ENCODE measurements at places on chromosomes 13 and 19.

DNA sequence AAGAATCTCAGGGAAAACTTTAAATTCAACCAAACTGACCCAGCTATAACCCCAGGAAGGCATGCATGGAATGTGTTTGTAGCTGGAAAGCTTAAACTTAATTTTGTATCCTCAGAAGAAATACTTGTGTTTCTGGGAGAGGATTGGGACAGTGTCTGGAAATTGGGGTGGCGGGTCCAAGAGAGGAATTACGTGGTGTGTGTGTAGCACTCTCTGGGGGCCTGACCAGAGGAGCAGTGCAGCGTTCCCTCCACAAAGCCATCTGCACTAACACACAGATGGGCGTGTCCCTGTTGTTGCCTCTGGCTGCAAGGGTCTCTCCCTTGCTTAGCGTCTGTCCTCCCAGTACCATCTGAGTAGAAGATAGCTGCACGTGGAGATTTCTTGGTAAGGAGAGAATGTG, 6.4 kb downstream of the GARRE1 start:
- no peak for DNase-seq

GRCh38 chr19:10222201-10222890, 8.8 kb downstream of the S1PR2 start:
- no peak for DNase-seq

DNA sequence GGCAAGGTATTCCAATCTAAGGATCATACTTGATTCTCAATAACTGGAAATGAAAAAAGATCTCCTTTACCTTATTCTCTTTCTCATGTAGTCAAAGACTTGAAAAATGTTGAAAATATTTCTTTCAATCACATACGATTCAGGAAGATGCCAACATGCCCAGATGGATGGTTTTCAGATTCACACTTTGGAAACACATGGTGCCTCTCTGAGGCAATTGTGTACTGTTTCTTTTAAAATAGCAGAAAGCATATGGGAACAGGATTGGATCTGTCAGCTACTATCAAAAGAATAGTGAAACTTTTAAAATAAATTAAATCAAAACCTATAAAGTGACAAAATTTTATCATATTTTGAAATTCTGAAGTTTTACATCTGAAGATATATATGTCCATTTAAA, 222.4 kb downstream of the SPRY2 start:
- DNase-seq, result no peak

- no peak for DNase-seq
Observed at GRCh38 chr19:17332677-17333581, 1.7 kb downstream of the ANO8 start.

DNA sequence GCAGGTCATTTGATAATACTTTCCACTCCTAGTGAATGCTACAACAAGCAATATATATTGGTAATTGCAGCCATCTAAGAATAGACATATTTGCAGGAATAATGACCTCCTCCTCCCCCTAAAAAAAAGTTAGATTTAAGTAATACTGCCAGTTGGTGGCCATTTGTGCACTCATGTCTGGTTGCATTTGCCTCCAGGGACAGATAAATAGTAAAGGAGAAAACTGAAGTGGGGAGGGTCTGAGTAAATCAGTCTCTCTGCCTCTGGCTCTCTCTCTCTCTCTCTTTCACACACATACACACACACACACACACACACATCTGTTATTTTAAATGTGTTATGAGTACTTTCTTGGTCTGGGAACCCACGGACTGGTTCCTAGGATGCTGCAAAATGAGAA, 125.5 kb upstream of the UQCRFS1 start:
- DNase-seq, result no peak

GRCh38 chr13:80603351-80603750, 262.4 kb upstream of the SPRY2 start:
- DNase-seq, result no peak

DNA sequence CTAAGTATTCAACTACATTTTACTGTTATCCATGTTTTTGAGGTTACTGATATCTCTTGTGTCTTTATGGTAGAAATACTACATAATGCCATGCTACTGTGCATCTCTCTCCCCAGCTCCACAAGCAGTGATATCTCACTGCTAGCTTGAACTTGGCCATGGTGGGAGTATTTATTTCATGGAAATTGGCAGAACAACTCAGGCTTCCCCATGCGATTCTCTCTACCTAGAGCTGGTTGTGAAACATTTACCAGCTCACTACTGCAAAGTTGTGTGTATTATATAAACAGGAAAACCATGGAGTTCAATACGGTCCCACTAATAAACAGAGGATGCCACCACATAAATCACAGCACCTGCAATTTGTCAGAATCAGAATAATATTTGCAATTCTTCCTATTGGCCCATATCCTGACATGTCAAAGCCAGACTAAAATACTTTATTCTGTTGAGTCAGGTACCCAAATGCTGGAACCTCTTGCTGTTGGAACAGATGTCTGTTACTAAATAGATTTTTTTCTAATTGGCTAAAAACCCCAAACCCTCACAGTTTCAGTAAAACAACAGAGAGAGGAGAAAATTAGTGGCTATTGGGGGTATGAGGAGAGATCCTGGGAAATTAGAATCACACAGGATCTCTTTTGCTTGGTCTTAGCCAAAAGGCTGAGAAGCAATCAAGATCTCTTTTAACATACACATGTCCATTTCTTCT, 91.4 kb upstream of the SLC10A2 start:
- no peak for DNase-seq

- no peak for DNase-seq
Observed at GRCh38 chr13:100536643-100537180, 51.9 kb downstream of the GGACT start.

- DNase-seq, result no peak
Observed at GRCh38 chr13:59631271-59631670, 532.5 kb downstream of the DIAPH3 start.

- DNase-seq, result no peak
Observed at GRCh38 chr13:72255908-72256307, 388.9 kb upstream of the DACH1 start.

GRCh38 chr19:40803857-40804782, 5.1 kb downstream of the EGLN2 start:
- no peak for DNase-seq

DNA sequence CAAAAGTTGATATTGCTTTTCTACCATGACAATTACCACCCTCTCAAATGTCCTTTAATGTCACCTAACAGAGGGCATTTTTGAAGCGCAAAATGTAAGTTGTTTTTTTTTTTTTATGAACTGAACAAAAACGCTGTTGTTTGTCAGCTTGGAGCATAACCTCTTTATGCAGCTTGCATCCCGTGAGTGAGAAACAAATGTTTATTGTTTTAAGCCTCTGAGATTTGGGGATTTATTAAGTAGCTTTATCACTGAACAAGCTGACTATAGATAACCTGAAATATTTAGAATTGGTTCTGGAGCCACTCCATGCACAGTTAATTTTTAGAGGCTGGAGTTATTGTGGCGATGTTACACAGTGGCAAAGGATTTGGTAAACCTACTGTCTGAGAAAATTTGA, 80.1 kb upstream of the ATXN8OS start:
- DNase-seq, result no peak

- no peak for DNase-seq
Observed at GRCh38 chr13:110377826-110378201, 70.7 kb downstream of the COL4A2 start.

- no peak for DNase-seq
Observed at GRCh38 chr13:42454749-42455148, 119.2 kb upstream of the TNFSF11 start.

- DNase-seq, result no peak
Observed at GRCh38 chr13:30991184-30991583, 58.7 kb downstream of the TEX26 start.

DNA sequence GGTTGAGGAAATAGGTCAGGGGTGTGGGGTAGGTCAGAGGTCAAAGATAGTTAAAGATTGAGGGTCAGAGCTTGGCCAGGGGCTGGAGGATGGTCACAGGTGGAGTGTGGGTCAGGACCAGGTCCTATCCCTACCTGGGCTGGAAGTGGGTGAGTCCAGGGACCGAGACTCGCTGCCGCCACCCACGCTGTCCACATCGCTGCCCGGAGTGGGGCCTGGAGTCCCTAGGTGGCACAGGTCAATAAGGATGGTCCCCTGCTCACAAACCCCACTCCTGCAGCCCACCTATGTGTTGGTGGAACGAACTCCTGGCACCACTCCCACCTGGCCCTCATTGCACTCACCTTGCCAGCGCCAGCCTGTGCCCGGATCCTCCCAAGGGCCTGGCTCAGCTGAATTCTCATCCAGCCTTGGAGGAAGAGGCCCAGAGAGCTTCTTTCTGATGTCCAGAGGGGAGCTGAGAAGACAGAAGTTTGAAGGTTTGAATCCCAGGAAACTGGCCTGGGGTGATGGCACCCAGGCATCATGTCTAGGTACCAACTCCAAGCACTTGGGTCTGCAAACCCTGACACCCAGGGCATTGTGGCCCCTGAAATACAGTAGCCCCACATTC, 6.8 kb downstream of the GMIP start:
- DNase-seq, result no peak

GRCh38 chr13:95049772-95050171, 251.5 kb downstream of the ABCC4 start:
- no peak for DNase-seq

DNA sequence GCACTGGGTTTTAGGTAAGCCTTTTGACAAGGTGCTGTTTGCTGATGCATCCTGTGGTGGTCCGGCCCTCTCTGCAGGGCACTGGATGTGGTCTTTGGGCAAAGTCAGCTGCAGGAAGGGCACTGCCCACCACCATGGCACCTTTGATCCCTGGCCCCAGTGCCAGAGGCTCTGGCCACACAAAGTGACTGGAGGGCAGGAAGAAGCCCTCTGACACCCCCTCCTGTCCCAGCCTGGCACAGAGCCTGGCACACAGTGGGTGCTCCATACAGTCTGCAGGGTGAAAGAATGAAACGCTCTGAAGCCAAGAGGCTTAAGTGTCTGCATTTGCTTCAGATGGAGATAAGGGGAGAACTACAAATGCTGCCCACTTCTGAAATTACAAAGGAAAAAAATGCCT, 47.6 kb upstream of the CNMD start:
- DNase-seq, result no peak

GRCh38 chr13:106619688-106620555, 52.0 kb upstream of the ARGLU1 start:
- DNase-seq, result no peak

DNA sequence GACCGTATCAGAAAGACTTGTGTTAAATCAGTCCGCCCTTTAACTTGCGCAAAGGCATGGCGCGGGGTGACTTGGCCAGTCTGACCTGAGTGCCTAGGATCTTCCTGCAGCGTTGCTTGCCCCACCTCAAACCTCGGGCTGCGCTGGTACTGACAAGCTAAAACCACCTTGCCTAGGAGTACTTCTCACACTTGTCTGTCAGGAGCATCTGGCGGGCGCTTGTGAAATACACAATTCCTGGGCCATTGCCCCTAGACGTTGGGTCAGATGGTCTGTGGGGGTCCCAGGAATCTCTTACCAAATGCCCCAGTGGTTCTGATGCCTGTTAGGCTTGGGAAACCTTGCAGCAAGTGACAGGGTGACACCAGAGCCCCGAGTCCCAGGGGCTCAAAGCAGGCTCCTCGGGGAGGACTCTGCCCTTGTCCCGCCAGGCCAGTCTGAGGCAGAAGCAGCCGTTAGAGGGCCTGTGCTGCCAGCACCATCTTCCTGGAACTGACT, 12.9 kb downstream of the CEBPG start:
- no peak for DNase-seq

DNA sequence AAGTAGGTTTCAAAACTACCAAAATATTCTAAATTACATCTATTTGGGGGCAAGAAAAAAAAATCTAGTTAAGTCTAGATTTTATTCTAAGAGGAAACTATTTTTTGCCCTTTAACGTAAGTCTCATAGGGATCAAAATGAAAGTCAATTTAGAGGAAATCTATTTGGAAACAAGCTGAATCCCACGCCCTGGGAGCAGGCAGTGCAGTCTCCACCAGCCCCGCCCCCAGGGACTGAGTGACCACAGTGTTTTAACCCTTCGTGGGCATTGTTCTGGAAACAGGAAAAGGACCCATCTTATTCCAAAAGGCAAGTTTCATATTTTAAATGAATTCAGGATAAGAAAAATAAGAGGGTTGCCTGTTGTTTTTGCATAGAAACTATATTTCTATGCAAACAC, 209.7 kb downstream of the SPRY2 start:
- no peak for DNase-seq

DNA sequence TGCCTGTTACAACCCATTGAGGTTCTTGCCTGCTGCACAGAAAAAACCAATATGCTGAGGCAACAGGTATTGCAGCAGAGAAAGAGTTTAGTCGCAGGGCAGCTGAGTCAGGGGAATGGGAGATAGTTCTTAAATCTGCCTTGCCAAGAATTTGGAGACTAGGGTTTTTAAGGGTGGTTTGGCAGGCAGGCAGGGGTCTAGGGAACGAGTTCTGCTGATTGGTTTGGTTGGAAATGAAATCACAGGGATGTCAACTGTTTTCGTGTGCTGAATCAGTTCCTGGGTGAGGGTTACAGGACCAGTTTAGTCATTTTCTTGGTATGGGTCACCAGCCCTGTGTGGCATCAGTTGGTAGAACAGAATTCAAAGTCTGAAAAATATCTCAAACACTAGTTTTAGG, 36.6 kb downstream of the PDS5B start:
- DNase-seq, result no peak

- no peak for DNase-seq
Observed at GRCh38 chr13:114283576-114283975, 2.2 kb downstream of the UPF3A start.

- no peak for DNase-seq
Observed at GRCh38 chr19:2663920-2664571, 38.4 kb downstream of the GNG7 start.

DNA sequence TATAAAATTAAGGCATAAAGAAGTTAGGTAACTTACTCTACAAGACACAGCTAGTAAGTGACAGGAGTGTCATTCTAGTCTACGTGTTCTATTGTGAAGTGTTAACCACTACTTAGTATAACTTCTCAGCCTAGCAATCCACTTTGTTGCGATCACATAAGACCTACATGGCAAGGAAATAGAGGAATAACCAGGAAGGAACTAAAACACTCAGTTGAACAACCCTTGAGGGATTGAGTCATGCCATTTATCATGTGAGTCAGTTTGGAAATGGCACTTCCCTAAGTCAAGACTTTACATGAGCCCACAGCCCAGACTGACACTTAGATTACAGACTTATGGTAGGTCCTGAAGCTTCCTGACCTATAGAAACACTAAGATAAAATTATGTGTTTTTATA, 279.5 kb upstream of the PCDH20 start:
- no peak for DNase-seq

GRCh38 chr13:23871616-23872220, 17.5 kb downstream of the MIPEP start:
- no peak for DNase-seq

- no peak for DNase-seq
Observed at GRCh38 chr13:49265822-49266221, 18.1 kb downstream of the CDADC1 start.

DNA sequence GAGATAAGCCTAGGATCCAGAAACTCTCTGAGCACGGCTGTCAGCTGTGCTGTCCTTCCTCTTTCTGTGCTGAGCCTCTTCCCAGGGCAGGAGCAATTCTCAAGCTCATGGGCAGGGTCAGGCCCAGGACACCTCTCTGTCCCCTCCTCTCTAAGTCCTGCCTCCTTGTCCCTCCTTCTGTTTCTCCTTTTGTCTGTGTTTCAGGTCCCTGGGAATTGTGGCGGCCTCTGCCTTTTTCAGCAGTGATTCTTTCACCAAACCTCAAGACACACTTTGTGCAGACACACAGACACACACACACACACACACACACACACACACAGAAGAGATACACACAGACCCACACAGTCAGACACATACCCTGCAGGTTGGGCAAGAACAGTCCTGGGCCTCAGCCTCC, at the start of gene PSG1:
Gene PSG1 (minus strand): TSS at position 101 of the 400 bp plus-strand sequence. CDS start 132 bp downstream, outside the sequence.
- DNase-seq, result no peak

Measured in stimulated activated CD8-positive, alpha-beta memory T cell treated with anti-CD3 and anti-CD28 coated beads, Interleukin-2, amount 100 ng/mL, for 1 hour (primary cell).